A549 treated with RU486 at 1 μM for 4 hours (cell line): ENCODE measurements at places on chromosomes 1 and 21. TPM values are rescaled to one million over a fixed set of nuclear protein-coding genes. Genes with fewer than 3 reads are reported as not detected.

The ARMH1 gene
- total RNA-seq: 0.28 to 1.2 TPM (median 0.85 TPM) in 5 replicates

The INTS7 gene
- total RNA-seq: 18.4 to 24.9 TPM (median 22.0 TPM) in 5 replicates

The RTCA gene
- 17.1 to 23.0 TPM (median 19.8 TPM) in 5 replicates for total RNA-seq

The NEGR1 gene
- total RNA-seq: not detected in 5 replicates

The KLHDC9 gene
- total RNA-seq: 1.2 to 2.4 TPM (median 1.6 TPM) in 5 replicates

The CD53 gene
- not detected in 5 replicates for total RNA-seq

The SYCP1 gene
- total RNA-seq: not detected in 5 replicates

The OR4F16 gene
- not detected in 5 replicates for total RNA-seq

The CLEC20A gene
- not detected in 5 replicates for total RNA-seq

The HPDL gene
- 3.6 to 6.2 TPM (median 4.7 TPM) in 5 replicates for total RNA-seq

The ATP1A4 gene
- total RNA-seq: not detected in 5 replicates

The OR2L13 gene
- total RNA-seq: not detected in 5 replicates

The CCDC24 gene
- 5.9 to 7.6 TPM (median 7.3 TPM) in 5 replicates for total RNA-seq

The KDF1 gene
- total RNA-seq: 0.15 TPM in 1 of 5 replicates, not detected in the others

The ZNF687 gene
- total RNA-seq: 11.8 to 15.4 TPM (median 14.3 TPM) in 5 replicates

The GJA5 gene
- not detected in 5 replicates for total RNA-seq

The RGS18 gene
- not detected in 5 replicates for total RNA-seq

The OPTC gene
- not detected in 5 replicates for total RNA-seq

The WNT2B gene
- 0.18 to 0.57 TPM (median 0.27 TPM) in 5 replicates for total RNA-seq

The GRHL3 gene
- total RNA-seq: 0.53 to 0.77 TPM (median 0.67 TPM) in 5 replicates

The RGSL1 gene
- not detected in 5 replicates for total RNA-seq

The SLAMF7 gene
- total RNA-seq: 1.6 to 2.6 TPM (median 1.8 TPM) in 5 replicates

The UHMK1 gene
- total RNA-seq: 4.5 to 22.4 TPM (median 19.4 TPM) in 5 replicates

The DOP1B gene
- total RNA-seq: 2.9 to 4.9 TPM (median 4.3 TPM) in 5 replicates

The CDCA8 gene
- 46.5 to 51.6 TPM (median 50.2 TPM) in 5 replicates for total RNA-seq

The MYBPHL gene
- total RNA-seq: not detected in 5 replicates

The CELA2B gene
- not detected in 5 replicates for total RNA-seq

The TBCE gene
- total RNA-seq: 38.5 to 52.3 TPM (median 41.9 TPM) in 5 replicates

The RAB4A gene
- 39.7 to 49.5 TPM (median 45.1 TPM) in 5 replicates for total RNA-seq

The B3GALT2 gene
- total RNA-seq: not detected in 5 replicates

The NPHS2 gene
- total RNA-seq: not detected in 5 replicates

The TMEM54 gene
- 27.6 to 46.9 TPM (median 41.7 TPM) in 5 replicates for total RNA-seq

The GUCA2B gene
- 0.28 to 0.38 TPM in 2 of 5 replicates, not detected in the others for total RNA-seq

The NES gene
- total RNA-seq: 1.2 to 1.7 TPM (median 1.3 TPM) in 5 replicates
